ENCODE measurements at places on chromosomes 5 and 9.

- no peak for DNase-seq
These were observed 183.7 kb downstream of the GLIS3 start for GRCh38 chr9:4116071-4116581.

DNA sequence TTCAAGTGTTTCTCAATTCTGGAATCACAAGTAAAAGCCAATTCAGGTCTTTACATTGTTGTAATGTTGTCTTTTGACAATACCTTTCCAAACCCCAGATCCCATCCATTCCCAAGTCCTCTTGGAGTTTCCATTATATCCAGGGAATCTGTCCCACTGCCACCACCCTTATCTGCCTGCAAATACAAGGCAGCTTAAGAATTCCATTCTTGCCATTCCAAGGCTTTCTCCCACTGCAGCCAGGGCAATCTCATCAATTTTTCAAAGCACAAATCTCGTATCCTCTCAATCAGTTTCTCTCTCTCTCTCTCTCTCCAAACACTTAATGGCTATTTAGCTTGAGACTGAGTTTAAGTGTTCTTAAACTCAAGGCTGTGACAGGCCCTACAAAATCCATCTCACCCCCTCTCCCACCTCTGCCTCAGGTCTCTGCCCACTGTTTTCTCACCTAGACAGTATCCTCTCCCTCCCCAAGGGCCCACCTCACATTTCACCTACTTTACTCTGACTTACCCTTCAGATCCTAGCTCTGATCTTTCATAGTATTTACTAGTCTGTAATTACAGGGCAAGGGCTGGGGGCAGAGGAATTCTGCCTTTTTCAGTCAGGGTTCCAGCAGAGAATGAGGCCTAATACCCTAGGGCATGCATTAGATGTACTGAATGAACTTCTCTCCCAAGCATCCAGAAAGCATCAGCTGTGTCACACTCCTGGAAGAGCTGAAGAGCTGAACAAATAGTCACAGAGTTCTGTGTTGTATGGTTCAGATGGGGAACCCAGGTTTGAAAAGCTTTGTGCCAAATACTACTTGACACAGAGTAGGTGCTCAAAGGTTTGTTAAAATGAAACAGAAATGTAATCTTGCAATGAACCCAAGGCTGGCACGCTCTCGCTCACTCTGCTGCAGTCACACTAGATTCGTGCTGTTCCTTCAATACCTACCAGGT is 46.0 kb downstream of the RAPGEF1 start:
- no peak for DNase-seq

DNA sequence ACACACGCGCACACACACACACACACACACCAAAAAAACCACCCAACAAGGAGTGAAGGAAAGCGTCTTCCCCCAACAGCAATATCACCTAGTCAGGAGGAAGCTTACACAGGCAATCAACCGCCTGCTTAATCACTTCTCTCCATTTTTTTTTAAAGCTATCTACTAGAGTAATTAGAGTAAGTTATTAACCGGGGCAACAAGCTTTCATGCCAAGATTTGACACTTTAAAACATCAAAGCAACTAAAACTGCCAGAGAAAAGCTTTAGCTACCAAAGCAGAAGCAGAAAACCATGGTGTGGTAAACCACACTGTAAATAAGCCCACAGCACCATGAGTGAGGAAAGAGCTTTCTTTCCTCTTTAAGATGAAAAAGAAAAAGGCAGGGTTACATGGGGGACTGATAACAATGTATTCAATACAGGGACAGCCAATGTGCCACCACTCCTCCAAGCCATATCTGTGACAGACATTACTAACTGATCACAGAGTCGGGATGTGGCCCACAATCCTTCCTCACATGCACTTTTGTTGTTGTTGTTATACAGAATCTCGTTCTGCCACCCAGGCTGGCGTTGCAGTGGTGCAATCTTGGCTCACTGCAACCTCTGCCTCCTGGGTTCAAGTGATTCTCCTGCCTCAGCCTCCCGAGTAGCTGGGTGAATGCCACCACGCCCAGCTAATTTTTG is 282.1 kb downstream of the CRB2 start:
- no peak for DNase-seq

DNA sequence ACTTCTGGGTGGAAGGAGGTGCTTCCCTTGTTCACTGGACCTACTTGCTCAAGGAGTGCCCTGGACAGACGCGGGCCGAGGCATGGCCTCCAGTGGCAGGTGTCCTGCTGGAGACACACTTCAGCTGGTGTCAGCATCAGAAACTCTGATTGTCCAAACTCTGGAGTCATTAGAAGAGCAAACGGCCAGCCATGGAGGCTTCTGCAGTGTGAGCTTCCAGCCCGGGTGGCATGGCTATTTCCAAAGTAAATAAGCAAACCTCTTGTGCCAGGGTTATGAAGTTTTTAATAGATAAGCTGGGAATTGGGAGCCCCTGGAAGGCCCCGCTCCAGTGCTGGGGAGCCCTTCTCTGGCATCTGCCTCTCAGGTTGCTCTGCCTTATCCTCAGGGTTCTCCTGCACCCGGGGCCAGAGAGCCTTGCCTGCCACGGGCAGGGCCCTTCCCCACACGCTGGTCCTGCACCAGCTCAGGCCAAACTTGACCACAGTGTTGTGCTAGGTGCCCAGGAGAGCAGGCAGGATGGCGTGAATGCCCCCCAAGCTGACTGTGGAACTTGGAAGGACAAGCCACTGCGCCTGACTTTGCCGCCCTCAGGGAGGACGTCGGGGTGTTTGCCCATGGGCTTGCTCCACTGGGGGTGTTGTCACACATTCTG is 285.6 kb downstream of the GADD45G start:
- no peak for DNase-seq

- DNase-seq, result no peak
These were observed 64.8 kb downstream of the COL27A1 start for GRCh38 chr9:114220061-114220541.

Data from stimulated activated CD4-positive, alpha-beta T cell treated with anti-CD3 and anti-CD28 coated beads, Interleukin-4, amount 100 ng/mL, for 24 hours (primary cell).